ENCODE measurements at places on chromosomes 13 and 19.
A peak's percentile ranks its signal among the peaks of the same experiment; 100 is the strongest.

DNA sequence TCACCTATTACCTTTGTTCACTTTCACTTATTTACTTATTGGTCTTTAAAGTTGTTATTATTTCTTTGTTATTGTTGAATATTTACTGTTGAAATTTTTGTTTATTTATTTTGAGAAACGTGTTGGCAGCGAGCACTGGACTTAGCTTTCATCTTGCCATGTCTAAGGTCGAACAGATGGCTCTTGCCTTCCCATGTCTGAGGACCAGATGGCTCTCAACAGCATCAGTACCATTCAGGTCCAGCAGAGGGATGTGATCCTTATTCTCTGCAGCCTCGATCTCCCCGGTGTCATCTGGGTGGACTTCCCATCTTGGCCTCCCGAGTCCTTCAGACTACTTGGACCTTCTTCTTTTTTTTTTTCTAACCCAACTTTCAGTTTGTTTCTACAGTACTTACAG lies 1437.6 kb downstream of the UQCRFS1 start:
- no peak for DNase-seq

- DNase-seq, result no peak
Observed at GRCh38 chr19:3818466-3818865, 32.3 kb upstream of the MATK start.

GRCh38 chr19:58544591-58545285 lies 874 bp downstream of the TRIM28 start:
- DNase-seq, result peak; percentile 72

- DNase-seq, result peak; percentile 68
Observed at GRCh38 chr19:1113030-1113985, 9.5 kb downstream of the GPX4 start.

GRCh38 chr19:17982430-17982829 lies 15.5 kb downstream of the KCNN1 start:
- no peak for DNase-seq

- DNase-seq, result no peak
Observed at GRCh38 chr13:75748874-75749273, 112.7 kb downstream of the LMO7 start.

DNA sequence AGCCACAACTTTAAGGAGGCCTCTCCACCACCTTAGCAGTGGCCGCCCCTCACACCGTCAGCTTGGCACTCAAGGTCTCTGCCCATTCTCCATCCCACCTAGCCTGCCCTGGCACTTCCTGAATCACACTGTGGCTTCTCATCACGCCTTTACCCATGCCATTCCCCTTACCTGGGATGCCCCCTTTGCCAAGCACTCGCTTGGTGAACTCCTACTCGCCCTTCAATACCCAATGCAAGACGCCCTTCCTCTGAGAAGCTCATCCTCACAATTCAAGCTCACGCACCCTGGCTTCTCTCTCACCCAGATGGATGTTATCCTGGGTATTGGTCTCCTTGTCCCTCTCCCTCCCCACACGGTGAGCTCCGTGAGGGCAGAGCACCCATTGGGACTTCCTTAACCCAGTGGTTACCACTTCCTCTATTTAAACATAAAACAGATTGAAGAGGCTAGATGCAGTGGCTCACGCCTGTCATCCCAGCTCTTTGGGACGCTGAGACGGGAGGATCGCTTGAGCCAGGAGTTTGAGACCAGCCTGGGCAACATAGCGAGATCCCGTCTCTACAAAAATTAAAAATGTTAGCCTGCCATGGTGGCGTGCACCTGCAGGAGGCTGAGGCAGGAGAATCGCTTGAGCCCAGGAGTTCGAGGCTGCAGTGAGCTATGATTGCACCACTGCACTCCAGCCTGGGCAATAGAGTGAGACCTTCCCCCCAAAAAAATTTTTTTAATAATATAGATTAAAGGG lies 12.6 kb upstream of the SHD start:
- no peak for DNase-seq

All from activated CD4-positive, alpha-beta T cell treated with anti-CD3 and anti-CD28 coated beads for 1 hour (primary cell).